ENCODE measurements at places on chromosomes 5 and 9.

DNA sequence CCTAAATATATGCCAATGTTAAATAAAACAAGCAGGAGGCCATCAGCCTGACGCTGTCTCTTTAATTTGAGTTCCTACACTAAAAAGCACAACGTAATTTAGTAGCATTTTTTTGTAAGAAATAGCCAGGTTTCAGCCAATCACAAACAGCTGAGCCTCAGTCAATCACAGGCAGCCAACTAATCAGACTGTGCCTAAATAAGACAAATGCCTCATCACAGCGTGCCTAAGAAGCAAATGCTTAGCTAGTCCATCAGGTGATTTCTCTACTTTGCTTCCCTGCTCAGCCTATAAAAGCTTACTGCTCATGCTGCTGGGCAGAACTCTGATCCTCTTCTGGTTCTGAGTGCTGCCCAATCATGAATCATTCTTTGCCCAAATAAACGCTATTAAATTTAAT is 38.3 kb upstream of the RORB start:
- DNase-seq = no peak

DNA sequence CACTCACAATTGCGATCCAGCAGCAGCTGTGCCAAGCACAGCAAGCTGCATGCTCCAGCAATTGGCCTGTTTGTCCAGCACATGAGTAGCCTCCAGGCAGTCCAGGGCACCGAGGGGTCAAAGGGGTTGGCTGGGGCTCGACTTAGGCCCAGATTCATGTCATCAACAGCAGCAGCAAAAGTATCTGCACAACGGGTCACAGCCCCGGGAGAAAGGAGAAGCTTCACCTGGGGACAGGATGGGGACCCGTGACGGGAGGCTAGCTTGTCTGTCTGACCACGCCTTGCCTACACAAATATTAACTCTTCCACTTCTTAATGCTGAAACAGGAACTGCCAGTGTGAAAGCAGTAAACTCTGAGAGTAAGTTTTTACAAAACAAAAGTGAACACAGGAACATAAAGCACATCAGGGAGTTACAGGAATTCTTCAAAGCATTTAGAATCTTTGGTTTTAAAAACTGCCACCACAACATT is 191.2 kb downstream of the PIK3R1 start:
- no peak for DNase-seq

DNA sequence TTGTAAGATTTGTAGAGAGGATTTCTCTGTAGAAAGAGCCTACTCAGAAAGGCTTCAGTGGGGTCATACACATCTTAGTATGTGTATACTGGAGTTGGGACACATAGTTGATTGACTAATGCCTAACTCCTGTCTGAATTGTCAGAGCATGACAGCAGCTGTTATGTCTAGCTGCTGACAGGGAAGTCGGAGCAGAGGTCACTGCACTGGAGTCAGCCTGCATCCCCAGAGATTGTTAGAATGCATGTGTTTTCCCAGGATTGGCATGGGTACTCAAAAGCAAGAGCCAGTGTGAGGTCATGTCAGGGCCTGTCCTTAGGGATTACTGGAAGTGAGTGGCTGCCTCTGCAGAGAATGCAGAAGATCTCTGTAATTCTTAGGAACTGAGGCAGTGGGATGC is 82.7 kb downstream of the ITGA1 start:
- no peak for DNase-seq

DNA sequence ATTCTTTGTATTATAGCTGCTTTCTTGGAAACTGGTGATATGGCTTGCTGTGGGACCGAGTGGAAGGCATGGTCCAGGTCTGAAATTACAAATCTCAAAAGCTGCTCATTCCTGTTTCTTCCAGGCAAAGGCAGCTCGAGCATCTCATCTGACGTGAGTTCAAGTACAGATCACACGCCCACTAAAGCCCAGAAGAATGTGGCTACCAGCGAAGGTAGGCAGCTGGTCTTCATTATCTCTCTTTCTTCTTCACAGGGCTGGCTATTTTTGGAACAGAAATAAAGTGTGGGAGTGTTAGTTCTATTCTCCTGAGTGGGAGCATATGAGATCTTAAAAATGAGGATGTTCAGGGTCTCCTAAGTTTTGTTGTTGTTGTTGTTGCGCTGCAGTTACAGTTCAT is 115.9 kb downstream of the FBXL7 start:
- no peak for DNase-seq

DNA sequence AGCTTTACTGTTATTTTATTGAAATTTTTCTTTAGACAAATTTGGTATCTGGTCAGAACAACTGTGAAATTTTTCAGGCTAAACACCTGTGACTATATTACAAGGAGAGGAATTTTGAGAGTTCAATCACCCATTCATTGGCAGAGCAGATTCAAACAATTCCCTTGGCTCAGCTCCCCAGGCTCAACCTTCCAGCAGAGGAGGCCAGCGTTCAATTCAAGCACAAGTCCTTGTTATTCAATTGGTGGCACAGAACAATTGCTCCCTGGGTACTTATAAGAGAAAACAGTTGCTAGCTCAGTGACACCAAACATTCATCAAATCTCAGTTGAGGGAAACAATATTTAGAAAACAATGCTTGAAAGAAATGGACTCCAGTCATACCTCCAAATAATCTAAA is 83.3 kb downstream of the SUSD1 start:
- no peak for DNase-seq

DNA sequence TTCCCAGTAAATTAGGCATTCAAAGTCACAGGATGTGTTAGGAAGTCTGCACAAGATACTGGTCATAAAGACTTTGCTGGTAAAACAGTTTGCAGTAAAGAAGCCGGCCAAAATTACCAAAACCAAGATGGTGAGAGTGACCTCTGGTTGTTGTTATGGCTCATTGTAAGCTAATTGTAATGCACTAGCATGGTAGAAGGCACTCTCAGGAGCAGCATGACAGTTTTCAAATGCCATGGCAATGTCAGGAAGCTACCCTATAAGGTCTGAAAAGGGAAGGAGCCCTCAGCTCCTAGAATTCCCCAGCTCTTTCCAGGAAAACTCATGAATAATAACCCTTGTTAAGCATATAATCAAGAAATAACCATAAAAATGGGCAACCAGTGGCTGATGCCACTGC is 64.3 kb upstream of the TNC start:
- DNase-seq = no peak

DNA sequence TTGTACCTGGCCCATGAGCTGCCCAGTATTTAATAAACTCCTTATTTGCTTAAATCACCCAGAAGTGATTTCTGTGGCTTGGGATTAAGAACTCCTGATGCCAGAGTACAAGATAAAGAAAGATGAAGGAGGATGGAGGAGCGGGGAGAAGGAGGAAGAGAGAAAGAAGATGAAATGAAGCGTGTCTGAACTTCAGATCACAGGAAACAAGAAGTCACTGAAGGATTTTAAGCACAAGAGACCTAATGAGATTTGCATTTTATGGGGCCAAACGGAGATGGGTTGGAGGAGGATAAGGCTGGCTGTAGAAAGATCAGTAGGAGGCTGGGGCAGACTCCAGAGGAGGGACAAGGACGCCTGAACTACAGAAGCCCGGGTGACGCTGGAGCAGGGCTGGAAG is 3.1 kb downstream of the EIF4E1B start:
- DNase-seq = no peak
